ENCODE measurements at places on chromosomes 11 and 22. TPM values are rescaled to one million over a fixed set of nuclear protein-coding genes. Genes with fewer than 3 reads are reported as not detected.

DNA sequence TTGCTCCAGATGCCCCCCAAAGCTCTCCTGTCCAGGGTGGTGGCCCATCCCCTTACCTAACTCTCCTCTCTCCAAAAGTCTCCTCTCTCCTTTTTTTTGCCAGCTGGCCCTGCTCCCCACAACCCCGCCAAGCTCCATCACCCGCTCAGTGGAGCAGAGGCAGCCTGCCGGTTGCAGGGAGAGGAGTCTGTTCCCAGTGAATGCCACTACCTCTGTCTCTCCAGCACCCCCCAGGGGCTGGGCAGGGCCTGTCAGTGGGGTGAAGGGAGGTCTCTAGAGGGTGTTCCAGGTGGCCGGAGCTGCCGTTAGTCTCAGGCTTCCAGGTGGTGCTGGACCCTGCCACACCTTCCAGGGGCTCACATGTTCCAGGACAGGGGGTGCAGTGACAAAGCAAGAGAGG lies 387.0 kb downstream of the CTTN start:
- no peak overlapping the region for H3K4me3 ChIP-seq
- H3K27ac ChIP-seq: no peak overlapping the region
- H3K27me3 ChIP-seq: no peaks in the 10 kb centered on the region
- H3K4me1 ChIP-seq: no peaks in the 10 kb centered on the region

- peaks cover 32% of the 10 kb centered on the region for H3K4me1 ChIP-seq
- no peak overlapping the region for H3K4me3 ChIP-seq
- H3K36me3 ChIP-seq: no peaks in the 10 kb centered on the region
- H3K27me3 ChIP-seq: no peaks in the 10 kb centered on the region
These were observed 63.7 kb downstream of the LIF start for GRCh38 chr22:30182815-30183214.

Gene SEC14L2
- total RNA-seq: 3.4 TPM

DNA sequence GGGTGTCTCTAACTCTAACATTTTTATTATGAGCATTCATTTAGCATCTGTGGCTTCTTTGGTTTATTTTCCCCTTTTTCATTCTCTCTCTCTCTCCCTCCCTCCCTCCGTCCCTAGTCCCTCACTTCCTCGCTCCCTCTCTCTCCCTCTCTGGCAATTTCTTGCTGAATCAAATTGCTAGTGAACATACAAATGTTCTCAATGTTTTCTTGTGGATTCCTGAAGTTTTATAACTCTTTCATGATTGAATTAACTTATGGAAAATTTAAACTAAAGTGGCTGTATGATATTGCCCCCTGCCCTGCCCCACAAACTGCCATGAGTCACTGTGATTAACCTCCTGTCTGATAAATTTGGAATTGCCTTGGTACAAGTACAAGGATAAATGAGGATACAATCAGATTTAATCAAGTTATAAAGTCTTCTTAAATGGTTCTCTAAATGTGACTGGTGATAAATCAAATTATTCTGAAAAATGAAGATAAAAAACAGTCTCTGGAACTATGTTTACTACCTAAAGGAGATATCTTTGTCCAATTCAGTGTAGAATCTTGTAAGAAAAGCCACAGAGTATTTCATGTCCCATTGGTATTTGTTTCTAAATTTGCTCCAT lies 143.0 kb upstream of the PDGFD start:
- no peaks in the 10 kb centered on the region for H3K4me1 ChIP-seq
- no peaks in the 10 kb centered on the region for H3K27me3 ChIP-seq
- no peaks in the 10 kb centered on the region for H3K36me3 ChIP-seq
- no peak for DNase-seq
- H3K4me3 ChIP-seq: no peak overlapping the region

DNA sequence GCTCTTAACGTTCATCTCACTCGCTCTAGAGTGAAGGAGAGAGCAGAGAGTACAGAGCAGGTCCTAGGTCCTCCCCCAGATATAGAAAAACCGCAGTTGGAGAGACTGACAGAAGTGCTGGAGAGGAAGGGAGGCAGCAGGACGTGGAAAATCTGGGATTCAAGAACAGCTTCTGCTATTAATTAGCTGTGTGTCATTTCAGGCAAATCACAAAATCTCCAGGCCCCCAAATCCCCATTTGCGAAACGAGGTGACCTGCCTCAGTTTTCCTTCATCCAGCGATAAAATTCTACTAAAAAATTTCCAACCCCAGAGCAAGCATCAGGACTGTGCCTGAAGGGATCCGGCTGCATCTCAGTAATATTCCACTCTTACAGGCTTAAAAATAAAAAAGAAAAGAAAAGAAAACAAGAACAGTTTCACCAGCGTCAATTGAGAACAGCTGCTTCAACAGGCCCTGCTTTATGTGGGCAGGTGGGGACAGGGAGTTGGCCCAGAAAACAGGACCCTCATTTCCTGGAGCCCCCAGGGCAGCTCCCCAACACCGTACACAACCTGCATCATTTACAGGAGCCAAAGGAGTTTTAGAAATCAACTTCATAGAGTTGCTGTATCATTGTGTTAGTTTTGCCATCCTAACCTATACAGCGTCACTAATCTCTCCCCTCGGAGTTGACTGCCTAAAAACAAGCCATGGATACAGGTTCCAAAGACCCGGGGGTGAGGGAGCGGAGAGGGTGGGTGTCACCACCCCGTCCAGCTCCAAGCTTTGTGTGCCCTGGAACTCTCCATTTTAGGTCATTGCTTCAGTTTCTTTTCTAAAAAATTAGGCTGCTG lies 2.3 kb upstream of the MALAT1 start:
- peak; percentile 55 for DNase-seq
- peak overlapping the region; percentile 87 for H3K27ac ChIP-seq
- H3K27me3 ChIP-seq: no peaks in the 10 kb centered on the region
- peak overlapping the region; percentile 49 for H3K4me3 ChIP-seq
